ENCODE measurements at places on chromosomes 4 and X.

DNA sequence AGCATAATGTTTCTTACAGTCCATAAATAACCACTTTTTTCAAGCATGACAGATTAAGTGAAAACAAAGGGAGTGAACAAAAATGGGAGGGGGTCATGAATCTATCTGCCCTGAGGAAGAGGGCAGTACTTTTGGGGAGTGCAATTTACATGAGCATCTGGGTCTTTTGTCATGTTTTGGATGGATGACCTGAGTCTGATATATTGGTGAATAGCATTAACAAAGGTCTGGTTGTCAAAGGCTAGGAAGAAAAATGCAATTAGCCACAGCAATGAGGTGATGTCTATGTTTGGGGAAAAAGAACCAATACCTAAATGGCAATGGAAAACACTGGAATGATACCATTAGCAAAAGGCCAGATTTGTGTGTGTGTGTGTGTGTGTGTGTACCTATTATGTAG is 15.1 kb upstream of the MAD2L1 start:
- DNase-seq = no peak

DNA sequence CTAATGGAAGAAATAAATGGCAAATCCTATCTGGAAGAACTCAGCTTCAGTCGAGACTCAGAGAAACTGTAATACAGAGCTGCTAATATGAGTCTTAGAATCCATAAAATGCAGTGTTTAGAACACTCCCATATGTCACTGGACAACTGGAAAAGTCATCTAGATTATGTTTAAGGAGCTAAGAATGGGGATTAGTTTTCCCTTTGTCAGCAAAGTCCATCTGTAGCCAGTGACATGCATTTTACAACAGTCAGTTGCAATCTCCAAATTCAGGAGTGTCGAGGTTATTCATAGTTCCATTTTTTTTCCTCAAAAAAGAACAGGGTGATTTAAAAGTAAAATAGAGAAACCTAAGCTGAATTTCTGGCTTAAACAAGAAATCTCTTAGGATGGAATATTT is 516.6 kb upstream of the GALNT7 start:
- no peak for DNase-seq

GRCh38 chr4:47068986-47069385 is 37.6 kb downstream of the GABRB1 start:
- no peak for DNase-seq

DNA sequence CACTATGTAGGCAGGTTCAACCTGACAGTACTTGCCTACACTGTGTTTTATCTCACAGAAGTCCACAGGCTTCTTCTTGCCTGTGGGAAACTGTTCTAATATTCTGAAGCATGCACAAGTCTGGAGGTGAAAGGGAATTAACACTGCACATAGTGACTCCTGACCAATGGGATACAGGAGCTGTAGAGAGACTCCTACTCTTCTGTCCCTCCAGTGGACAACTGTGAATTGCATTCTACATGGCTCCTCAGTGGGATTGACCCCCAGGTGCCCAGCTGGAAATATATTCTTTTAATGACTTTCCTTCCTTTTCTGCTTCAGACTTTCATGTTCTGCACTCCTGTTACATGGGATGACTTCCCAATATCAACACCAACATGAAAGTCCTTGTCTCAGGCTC is 8.2 kb upstream of the YIPF6 start:
- DNase-seq = no peak

DNA sequence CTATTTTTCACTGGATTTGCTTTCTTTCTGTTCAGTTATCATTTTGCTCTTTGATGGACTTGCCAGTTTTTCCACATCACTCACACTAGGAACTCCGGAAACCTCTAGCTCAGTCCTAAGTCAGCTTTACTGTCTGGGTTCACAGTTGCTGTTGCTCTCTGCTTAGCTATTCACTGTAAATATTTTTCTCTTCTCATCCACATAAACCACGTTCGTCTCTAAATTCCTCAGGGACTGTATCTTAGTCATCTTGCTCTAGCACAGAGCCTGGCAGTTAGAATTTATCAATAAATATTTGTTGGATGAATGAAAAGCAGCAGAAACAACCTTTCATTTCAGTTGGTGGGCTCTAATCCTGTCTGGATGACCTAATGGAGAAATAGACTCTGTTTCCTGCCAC is 119.4 kb upstream of the DMD start:
- no peak for DNase-seq

DNA sequence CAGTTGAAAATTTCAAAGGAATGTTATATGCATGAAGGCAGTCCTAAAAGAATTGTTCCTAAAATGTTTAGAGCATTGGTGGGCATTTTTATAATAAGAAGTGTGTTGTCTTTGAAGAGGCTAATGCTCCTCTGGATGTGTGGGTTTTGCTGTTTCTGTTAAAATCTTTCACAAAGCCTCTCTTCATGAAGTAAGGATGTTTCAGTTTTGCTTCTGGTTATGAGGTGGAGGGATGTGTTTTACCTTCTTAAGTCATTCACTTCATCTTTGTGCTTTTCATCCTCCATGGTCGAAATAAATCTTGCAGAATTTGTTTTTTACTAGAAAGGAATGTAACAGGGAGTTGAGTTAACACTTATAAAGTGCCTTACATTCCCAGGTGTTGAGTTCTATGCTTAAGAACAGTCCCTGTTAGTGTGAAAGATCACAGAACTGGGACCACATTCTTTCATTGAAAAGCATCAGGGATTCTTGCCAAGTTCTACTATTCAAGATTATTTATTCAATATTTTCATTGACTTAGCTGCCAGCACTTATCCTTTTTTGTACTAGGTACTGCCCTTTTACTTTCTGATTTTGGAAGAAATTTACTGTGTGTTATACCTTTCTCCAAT is 21.1 kb downstream of the FHIP1A start:
- DNase-seq = no peak

GRCh38 chrX:19739683-19740082 is 147.7 kb downstream of the SH3KBP1 start:
- no peak for DNase-seq

GRCh38 chr4:61770456-61770855 is 570.3 kb downstream of the ADGRL3 start:
- no peak for DNase-seq

DNA sequence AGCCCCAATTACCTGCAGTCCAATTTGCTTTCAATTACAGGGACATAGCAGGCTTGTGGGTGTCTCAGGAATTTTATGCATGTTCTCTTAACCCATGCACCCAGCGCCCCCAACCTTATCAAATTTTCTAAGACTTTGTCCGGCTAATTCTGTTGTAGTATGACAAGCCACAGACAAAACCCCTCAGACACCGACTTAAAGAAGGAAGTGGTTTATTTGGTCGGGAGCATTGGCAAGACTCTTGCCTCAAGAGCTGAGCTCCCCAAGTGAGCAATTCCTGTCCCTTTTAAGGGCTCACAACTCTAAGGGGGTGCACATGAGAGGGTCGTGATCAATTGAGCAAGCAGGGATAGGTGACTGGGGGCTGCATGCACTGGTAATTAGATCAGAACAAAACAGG is 28.7 kb upstream of the IL9R start:
- DNase-seq = no peak

- no peak for DNase-seq
These were observed 10.8 kb upstream of the HERC5 start for GRCh38 chr4:88446124-88446523.

GRCh38 chr4:15525080-15525479 is 55.4 kb downstream of the CC2D2A start:
- DNase-seq = no peak

GRCh38 chr4:90130076-90130475 is 2.9 kb downstream of the CCSER1 start:
- no peak for DNase-seq

DNA sequence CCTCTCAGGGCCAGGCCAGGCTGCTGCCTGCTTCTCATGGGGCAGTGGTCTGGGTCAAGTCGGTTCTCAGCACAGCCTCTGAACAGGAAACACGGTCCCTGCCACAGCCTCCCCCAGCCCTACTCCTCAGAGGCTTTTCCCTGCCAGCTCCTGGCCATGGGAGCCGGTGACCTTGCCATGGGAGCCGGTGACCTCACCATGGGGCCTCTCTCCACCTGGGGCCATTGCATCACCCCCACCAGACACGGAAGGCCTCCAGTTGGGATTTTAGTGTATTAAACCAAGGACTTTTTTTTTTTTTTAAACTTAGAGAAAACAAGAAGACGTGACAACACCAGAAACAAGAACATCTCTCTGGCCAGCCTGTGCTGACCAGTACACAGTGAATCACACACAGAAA is 25.6 kb downstream of the ETDB start:
- no peak for DNase-seq

DNA sequence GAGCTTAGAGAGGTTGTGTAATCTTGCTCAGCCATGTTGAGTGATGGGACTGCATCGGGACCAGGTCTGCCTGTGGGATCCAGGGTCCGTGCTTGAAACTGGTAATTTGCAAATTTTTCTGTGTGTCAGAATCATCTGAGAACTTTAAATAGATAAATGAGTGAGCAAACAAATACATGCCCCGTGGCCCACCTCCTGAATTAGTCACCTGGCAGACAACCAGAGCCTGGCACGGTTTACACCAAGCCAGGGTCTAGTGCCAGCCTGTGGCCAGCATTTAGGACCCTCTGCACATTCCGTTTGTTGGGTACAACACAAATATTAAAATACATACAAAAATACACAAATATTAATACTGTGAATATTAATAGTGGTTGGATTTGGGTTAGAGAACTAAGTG is 90.6 kb upstream of the STOX2 start:
- no peak for DNase-seq

- DNase-seq = no peak
These were observed 3.5 kb downstream of the SERPINA7 start for GRCh38 chrX:106035064-106035463.

DNA sequence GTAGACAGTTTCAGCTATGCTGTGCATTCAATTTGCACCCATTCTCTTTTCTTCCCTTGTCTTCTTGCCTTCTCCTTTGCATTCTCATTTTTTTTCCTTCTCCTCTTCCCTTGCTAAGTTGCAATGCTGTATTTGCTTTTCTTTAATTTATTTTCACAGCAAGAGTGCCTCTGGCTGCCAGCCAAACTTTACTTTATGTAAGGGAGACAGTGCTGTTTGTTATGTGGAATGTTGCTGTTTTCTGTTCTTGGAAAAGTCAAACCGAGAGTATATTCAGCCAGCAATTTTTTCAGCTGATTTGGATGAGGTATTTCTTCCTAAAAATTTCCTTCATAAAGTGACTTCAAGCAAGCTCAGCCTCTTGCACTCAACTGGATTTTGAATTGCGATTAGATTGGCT is 1293.4 kb downstream of the ARAP2 start:
- DNase-seq = no peak

DNA sequence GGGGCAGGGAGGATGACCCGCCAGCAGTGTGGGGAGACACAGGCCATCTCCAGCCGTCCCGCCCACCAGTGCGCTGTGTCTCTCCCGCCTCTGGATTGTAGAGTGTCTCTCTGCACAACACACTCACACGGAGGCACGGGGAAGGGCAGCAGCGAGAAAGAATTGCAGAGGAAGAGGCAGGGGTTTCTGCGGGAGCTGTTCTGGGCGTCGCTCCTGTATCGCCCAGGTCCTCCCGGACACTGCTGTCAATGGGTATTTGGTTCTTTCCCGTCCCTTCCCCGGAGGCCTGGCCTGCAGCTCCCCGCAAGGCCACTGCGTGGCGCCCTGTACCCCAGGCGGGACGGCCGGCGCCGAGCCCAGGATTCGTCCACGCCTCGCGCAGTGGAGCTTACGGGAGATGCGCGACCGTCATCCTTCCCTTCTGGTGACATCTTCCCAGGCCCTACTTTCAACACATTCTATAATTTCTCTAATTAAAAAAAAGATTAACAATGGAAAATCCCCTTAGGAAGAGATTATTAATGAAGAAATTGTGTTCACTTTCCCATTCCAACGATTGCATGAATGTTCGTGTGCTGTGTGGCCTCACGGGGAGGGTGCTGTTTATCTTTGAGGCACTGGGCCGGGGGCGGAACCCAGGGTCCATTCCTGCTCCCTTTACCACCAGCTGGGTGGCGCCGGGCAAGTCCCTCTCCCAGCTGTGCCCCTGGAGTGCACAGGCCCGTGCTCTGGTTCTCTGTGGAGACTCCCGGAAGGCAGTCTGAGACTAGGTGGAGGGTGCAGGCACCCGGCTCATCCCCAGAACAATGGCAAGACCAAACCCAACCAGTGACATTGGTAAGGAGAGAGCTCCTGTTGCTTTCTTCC is 95.7 kb downstream of the CPZ start:
- DNase-seq = no peak

DNA sequence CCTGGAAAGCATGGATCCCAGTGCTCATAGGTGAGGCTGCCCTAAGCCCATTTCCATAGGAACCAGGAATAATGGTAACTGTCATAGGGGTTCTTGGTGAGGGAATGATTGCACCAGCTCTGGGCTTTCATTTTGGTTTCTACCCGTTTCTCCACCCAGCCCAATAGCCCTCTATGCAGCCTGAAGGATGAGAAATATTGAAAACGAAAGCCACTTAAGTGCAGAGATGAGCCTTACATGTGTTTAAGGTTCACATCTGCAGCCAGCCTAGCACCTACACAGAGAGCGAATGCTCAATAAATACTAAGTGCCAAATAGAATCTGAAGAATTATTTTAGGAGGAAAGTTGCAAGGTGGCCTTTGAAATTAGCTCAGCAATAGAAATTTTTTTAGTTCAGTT is 60.4 kb downstream of the MCF2 start:
- DNase-seq = peak; percentile 4

DNA sequence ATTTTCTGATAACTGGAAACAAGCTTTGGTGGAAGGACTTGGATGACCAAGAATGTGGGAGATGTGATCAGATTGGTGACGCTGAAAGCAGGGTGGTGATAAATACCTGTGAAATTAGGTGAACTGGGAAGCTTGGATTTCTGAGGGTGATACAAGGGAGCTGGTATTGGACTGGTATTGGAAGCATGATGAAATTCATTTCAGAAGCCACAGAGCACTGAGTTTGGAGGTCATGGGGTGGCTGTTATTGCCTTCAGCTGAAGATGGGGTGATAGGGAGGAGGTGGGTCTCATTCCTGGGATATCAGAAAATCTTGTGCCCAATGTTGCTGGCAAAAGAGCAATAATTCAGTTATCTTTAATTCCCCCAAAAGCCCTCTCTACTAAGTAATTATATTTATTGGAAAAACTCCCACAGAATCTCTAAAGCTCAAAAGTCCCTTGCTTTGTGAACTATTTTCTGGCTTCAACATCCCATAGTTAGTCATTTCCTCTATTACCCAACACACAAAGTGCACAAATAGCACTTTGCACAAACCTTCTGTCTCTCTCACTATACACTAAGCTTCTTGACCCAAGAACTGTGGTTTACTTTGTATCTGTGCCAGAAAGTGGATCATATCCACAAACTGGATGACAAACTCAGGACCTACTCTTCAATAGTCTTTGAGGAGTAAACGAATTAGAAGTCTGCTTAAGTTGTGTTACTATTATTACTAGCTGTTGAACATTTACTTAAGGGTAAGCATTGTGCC is 23.1 kb upstream of the CAMK2D start:
- DNase-seq = no peak

DNA sequence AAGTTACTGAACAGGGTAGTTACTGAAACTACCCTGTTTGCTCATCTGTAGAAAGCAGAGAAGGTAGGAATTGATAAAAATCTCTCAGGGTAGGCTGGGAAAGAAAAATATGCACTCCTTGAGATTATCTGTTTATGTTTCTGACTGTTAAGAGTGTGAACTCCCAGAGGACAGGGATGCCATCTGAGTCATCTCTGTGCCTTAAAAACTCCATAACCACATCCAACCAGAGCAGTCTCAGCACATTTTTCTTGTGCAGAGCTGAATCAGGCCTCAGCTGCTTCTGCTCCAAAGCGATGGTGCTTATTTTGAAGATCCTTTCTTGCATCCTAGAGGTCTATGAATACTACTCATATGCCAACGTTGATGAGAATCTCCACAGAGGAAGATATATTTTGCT is 9.9 kb downstream of the CENPVL3 start:
- no peak for DNase-seq

- no peak for DNase-seq
These were observed 95.6 kb upstream of the METTL14 start for GRCh38 chr4:118589471-118590055.
